ENCODE measurements at places on chromosomes 1 and 21.

- no peaks in the 10 kb centered on the region for H3K27me3 ChIP-seq
- DNase-seq: peak; percentile 32
- H3K27ac ChIP-seq: peak overlapping the region; percentile 98
- peaks cover 68% of the 10 kb centered on the region for H3K4me1 ChIP-seq
- peak overlapping the region; percentile 61 for H3K4me3 ChIP-seq
These were observed 37.7 kb downstream of the PIK3C2B start for GRCh38 chr1:204456826-204457442.

DNA sequence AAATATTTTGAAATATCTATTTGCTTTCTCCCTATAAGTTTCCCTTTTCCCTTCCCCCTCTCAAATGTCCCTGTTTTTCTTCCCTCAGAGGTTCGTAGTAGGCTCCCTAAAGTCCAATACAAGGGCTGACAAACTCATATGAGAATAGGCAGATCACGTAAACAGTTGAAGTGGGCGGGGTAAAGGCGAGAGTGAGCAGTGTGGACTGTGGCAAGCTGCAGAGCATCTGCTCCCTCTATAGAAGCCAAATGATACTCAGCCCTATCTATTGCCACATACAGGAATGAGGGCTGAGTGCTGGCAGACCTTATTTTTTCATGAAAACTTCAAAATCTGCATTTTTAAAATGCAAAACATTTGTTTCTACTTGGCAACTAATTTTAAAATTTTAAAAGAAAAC is 26.3 kb downstream of the PRDX6 start:
- no peak overlapping the region for H3K4me3 ChIP-seq
- no peaks in the 10 kb centered on the region for H3K36me3 ChIP-seq
- no peak overlapping the region for H3K27ac ChIP-seq

GRCh38 chr1:51642739-51643142 is 25.8 kb downstream of the OSBPL9 start:
- peaks cover 31% of the 10 kb centered on the region for H3K36me3 ChIP-seq
- H3K27ac ChIP-seq: peak overlapping the region; percentile 95
- peaks cover 27% of the 10 kb centered on the region for H3K4me1 ChIP-seq
- H3K4me3 ChIP-seq: no peak overlapping the region
- no peak for DNase-seq

- peaks cover 31% of the 10 kb centered on the region for H3K4me1 ChIP-seq
- H3K27ac ChIP-seq: no peak overlapping the region
- no peaks in the 10 kb centered on the region for H3K36me3 ChIP-seq
- no peak overlapping the region for H3K4me3 ChIP-seq
- peaks cover 5% of the 10 kb centered on the region for H3K27me3 ChIP-seq
- DNase-seq: no peak
These were observed 486.6 kb downstream of the SETD4 start for GRCh38 chr21:35573472-35574374.

DNA sequence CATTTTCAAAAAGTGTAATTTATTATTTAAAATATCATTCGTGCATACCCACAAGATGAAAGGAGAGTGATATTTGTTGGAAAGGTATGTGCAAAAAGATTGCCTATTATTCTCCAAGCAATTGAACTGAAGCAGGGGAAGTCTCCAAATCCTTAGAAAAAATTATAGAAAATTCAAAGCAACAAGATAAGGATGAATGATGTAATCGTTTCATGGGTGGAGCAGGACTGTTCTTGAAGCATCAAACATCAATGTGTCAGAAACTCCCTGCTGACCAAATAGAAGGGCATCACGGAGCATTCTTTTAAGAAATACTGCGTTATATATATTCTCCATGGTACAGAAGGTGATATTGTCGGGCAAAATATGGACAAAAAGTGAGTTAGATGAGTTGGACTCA is 87.9 kb upstream of the SPAG17 start:
- DNase-seq: no peak
- peaks cover 8% of the 10 kb centered on the region for H3K36me3 ChIP-seq
- H3K4me1 ChIP-seq: peaks cover 20% of the 10 kb centered on the region
- no peak overlapping the region for H3K4me3 ChIP-seq
- no peaks in the 10 kb centered on the region for H3K27me3 ChIP-seq

GRCh38 chr1:31381394-31382294 is 8.8 kb upstream of the FABP3 start:
- H3K4me3 ChIP-seq: no peak overlapping the region
- peaks cover 9% of the 10 kb centered on the region for H3K27me3 ChIP-seq
- peaks cover 16% of the 10 kb centered on the region for H3K4me1 ChIP-seq
- no peak overlapping the region for H3K27ac ChIP-seq
- no peak for DNase-seq
